ENCODE measurements at places on chromosomes 5 and 9. TPM values are rescaled to one million over a fixed set of nuclear protein-coding genes. Genes with fewer than 3 reads are reported as not detected.

DNA sequence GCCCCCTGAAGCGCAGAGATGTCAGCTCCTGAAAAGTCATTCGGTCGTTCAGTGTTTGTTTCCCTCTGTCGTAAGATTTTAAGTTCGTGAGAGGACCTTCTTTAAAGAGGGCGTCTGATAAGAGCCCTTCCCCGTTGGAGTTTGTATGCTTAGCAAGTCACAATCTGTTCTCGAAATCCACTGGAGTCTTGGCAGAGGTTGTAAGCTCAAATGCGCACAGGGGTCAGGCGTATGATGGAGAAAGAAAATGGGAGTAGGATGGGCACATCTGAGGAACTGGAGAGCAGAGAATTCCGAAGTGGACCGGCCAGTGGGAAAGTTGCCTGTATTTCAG lies 710 bp downstream of the HSD17B4 start:
- no peaks in the 10 kb centered on the region for H3K36me3 ChIP-seq
- peaks cover 3% of the 10 kb centered on the region for H3K4me1 ChIP-seq
- H3K27me3 ChIP-seq: no peaks in the 10 kb centered on the region
- H3K27ac ChIP-seq: no peak overlapping the region

Gene BRD9
- total RNA-seq: 35.0 TPM

GRCh38 chr9:72497447-72498046 lies 23.9 kb upstream of the TMC1 start:
- H3K27me3 ChIP-seq: no peaks in the 10 kb centered on the region
- no peaks in the 10 kb centered on the region for H3K4me1 ChIP-seq
- H3K4me3 ChIP-seq: no peak overlapping the region
- H3K27ac ChIP-seq: no peak overlapping the region
- no peak for DNase-seq
- H3K36me3 ChIP-seq: no peaks in the 10 kb centered on the region

DNA sequence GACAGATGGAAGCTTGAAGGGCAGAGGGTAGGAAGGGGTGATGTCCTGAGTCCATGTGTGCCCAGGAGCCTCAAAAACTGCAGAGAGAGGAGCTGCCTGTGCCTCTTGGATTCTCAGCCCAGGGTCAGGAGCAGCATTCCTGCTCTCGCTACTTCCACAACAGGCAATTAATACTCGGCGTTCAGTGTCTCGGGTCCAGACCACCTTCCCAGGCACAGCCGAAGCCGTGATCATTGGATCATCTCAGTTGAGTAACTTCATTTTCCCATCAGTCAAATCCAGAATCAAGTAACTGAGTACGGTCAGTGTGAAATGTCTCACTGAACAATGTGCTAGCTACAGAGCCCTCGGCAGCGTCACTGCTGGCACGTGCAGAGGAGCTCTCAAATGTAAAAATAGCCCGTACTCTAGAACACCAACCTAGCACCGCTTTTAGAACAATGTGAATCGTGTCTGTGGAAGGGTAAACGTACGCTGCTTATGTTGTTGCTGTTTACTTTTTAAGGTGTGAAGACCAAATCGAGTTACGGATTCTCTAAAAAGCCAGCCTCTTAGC lies 63.5 kb upstream of the IRX4 start:
- no peak for DNase-seq
- no peaks in the 10 kb centered on the region for H3K36me3 ChIP-seq
- H3K4me3 ChIP-seq: no peak overlapping the region
- H3K27me3 ChIP-seq: no peaks in the 10 kb centered on the region

DNA sequence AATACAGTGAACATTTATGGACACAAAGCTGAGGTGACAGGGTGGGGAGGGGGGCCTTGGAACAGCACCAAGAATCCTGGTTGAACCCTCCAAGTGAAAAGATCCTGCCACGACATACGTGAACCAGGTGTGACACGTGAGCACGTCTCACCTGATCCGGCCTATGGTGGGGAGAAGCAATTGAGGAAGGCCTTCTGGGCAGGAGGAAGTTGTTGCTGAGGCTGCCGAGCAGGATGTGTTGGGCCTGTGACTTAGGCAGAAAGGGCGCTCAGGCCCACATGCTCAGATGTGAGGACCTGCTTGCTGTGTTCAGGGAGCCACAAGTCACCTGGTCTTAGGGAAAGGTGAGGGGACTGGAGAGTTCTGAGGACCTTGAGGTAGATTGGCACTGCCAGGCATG lies 2.5 kb upstream of the MAPK9 start:
- H3K27ac ChIP-seq: no peak overlapping the region
- H3K4me1 ChIP-seq: no peaks in the 10 kb centered on the region
- no peak for DNase-seq
- no peaks in the 10 kb centered on the region for H3K27me3 ChIP-seq

- no peaks in the 10 kb centered on the region for H3K36me3 ChIP-seq
- no peaks in the 10 kb centered on the region for H3K4me1 ChIP-seq
- no peak overlapping the region for H3K27ac ChIP-seq
- DNase-seq: no peak
- H3K27me3 ChIP-seq: no peaks in the 10 kb centered on the region
Observed at GRCh38 chr5:14628346-14628745, 36.2 kb upstream of the OTULIN start.

Gene LHX3
- total RNA-seq: not detected

Gene RETREG1
- 2.0 TPM for total RNA-seq

- H3K4me1 ChIP-seq: no peaks in the 10 kb centered on the region
- no peaks in the 10 kb centered on the region for H3K36me3 ChIP-seq
- no peak overlapping the region for H3K4me3 ChIP-seq
- no peaks in the 10 kb centered on the region for H3K27me3 ChIP-seq
- no peak overlapping the region for H3K27ac ChIP-seq
Observed at GRCh38 chr9:37974506-37975173, 70.7 kb upstream of the SLC25A51 start.

- H3K4me1 ChIP-seq: no peaks in the 10 kb centered on the region
- no peak overlapping the region for H3K27ac ChIP-seq
- no peaks in the 10 kb centered on the region for H3K36me3 ChIP-seq
- DNase-seq: no peak
Observed at GRCh38 chr5:73198833-73199592, 26.0 kb downstream of the TMEM174 start.

- no peak overlapping the region for H3K27ac ChIP-seq
- H3K4me1 ChIP-seq: peaks cover 3% of the 10 kb centered on the region
- H3K36me3 ChIP-seq: no peaks in the 10 kb centered on the region
- no peak for DNase-seq
- H3K4me3 ChIP-seq: no peak overlapping the region
Observed at GRCh38 chr5:91318724-91319123, 64.4 kb downstream of the ARRDC3 start.

DNA sequence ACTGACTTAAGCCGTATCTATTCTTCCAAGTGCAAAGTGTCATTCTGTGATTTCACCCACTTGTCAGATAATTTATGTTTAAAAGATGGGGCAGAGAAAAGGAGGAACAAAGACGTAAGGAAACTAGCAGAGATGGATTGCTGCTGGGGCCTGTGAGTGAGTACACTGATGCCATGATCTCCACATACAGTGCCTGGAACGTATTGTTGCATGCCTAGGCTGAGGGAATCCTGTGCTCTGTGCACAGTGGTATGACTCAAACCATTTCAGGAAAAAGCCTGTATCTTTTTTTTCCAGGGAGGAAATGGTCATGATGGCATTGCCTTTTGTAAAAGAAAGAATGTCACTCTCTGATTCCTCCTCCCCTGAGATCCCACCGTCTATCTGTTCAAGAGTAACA lies 359.5 kb upstream of the ADAMTS16 start:
- no peaks in the 10 kb centered on the region for H3K27me3 ChIP-seq
- H3K4me1 ChIP-seq: no peaks in the 10 kb centered on the region
- DNase-seq: no peak
- no peak overlapping the region for H3K27ac ChIP-seq
- no peaks in the 10 kb centered on the region for H3K36me3 ChIP-seq
- no peak overlapping the region for H3K4me3 ChIP-seq

- no peak overlapping the region for H3K4me3 ChIP-seq
- H3K27me3 ChIP-seq: no peaks in the 10 kb centered on the region
- H3K27ac ChIP-seq: no peak overlapping the region
- H3K4me1 ChIP-seq: no peaks in the 10 kb centered on the region
- no peaks in the 10 kb centered on the region for H3K36me3 ChIP-seq
Observed at GRCh38 chr5:13957032-13957645, 12.7 kb upstream of the DNAH5 start.

Gene COL15A1
- 12.8 TPM for total RNA-seq

DNA sequence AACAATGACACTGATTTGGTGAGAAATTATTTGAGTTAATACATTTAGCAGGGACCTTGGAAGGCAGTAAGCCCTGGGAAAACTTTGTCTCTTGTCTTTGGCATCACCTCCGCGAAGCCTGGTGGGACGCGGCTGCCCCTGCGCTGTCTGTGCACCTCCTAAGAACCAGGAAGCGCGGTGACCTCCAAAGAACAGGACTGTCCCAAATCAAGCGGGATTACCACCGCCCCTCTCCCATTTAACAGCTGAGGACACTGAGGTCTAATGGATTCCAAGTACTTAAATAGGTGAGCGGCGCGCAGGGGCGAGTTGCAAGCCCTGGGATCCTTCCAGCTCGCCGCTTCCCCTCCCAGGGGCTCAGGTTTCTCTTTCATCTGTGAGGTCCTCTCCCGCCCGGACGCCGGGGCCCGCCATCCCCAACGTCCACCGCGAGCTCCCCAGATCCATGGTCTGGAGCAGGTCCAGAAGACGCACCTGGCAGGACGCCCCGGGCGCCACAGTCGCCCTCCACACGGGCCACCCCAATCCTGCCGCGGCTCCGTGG lies 432 bp downstream of the STARD4 start:
- H3K4me1 ChIP-seq: no peaks in the 10 kb centered on the region
- no peak for DNase-seq
- peak overlapping the region; percentile 82 for H3K4me3 ChIP-seq
- no peaks in the 10 kb centered on the region for H3K27me3 ChIP-seq

Gene RXRA
- total RNA-seq: 71.9 TPM

- H3K36me3 ChIP-seq: no peaks in the 10 kb centered on the region
- H3K27ac ChIP-seq: no peak overlapping the region
- no peaks in the 10 kb centered on the region for H3K27me3 ChIP-seq
- no peak for DNase-seq
Observed at GRCh38 chr5:43649256-43649655, 46.3 kb downstream of the NNT start.

Gene CDH6
- 6.8 TPM for total RNA-seq

DNA sequence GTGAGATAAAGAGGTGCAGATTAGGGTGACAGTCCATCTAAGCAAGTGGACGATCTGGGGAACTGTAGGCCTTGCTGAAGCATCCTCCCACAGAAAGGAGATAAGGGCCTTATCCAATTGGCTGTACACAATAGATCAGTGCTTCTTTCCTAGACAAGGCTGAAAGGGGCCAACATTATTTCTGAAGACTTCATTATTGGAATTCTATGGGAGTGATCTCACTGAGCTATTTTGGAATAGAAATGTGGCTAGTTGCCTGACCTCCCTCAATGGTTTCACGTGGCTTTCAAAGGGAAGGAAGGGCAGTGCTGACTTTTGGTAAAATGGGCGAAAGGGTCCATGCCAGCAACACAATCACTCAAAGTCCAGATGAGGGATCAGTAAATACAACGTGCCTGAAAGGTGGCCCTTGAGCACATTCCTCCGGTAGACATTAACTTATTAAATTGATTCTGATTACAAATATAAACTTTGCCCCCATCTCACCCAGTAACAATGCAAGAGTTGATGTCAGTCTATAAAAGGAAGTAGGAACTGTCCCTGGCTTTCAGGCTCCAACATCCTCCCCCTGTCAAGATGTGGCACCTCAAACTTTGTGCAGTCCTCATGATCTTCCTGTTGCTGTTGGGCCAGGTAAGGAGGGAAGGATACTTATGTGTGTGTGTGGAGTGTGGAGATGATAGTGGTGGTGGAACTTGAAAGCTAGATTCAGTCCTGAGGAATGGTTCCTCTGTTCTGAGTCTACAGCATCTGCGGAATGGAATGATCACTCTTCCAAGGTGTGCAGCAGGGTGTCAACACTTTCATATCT lies at the start of gene LEAP2:
LEAP2 (plus strand) TSS at position 550 of the 811 bp plus-strand sequence; CDS start at position 577, 27 bp downstream.
- no peaks in the 10 kb centered on the region for H3K36me3 ChIP-seq
- H3K4me3 ChIP-seq: no peak within 1 kb of the TSS
- H3K27me3 ChIP-seq: no peaks in the 10 kb centered on the region
- DNase-seq: no peak
- no peaks in the 10 kb centered on the region for H3K4me1 ChIP-seq
- no peak within 1 kb of the TSS for H3K27ac ChIP-seq

- H3K27ac ChIP-seq: no peak overlapping the region
- H3K4me3 ChIP-seq: no peak overlapping the region
- no peaks in the 10 kb centered on the region for H3K36me3 ChIP-seq
Observed at GRCh38 chr5:38783011-38783561, 62.7 kb upstream of the OSMR start.

Gene LECT2
- not detected for total RNA-seq

DNA sequence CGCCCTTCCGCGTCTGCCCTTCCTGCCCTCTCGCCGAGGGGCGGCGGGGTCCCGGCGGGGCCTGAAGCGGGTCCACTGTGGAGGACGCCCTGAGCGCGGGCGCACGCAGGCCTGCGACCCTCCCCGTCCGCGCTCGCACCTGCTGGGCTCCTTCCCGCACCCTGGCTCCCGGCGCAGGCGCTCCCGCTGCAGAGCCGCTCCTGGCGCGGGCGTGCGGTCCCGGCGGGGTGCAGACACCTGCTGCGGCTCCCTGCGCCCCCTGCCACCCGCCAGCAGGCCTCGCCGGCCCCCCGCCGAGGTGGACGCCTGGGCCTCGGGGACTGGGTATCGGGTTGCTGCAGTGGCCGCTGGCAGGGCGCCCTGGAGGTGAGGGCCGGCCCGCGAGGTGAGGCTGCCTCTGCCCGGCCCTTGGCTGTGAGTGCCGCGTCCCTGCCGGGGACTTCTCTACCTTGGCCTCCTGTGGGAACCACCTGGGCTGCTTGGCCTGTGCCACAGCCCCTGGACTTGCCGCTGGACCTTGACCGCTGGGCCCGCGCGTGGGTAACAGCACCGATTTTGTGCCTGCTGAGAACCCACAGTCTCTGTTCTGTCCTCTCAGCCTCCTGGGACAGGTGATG lies 627 bp downstream of the ARRDC1 start:
- no peak overlapping the region for H3K27ac ChIP-seq
- peak overlapping the region; percentile 80 for H3K4me3 ChIP-seq
- no peaks in the 10 kb centered on the region for H3K27me3 ChIP-seq
- H3K36me3 ChIP-seq: no peaks in the 10 kb centered on the region
- DNase-seq: peak; percentile 67

Gene ARSI
- 0.15 TPM for total RNA-seq

Gene NUTM2F
- not detected for total RNA-seq

DNA sequence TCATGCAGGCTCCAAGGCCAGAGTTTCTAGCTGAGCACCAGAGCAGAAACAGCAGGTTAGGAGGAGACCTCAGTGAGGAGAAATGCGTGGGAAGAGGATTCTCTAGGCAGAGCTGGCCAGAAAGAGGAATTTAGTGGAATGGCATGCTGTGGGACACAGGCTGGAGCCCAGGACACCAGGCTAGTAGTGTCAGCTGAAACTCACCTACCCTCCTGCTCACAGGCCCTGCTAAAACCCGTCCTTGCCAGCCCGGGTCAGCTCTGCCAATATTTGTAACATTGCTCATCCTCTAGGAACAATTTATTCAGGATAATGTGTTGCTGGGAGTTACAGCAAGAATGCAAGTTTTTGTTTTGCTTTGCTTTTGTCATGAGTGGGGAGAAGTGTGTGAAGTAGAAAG lies 40.2 kb upstream of the AGXT2 start:
- no peak overlapping the region for H3K27ac ChIP-seq
- peak; percentile 12 for DNase-seq
- no peaks in the 10 kb centered on the region for H3K27me3 ChIP-seq
- H3K36me3 ChIP-seq: no peaks in the 10 kb centered on the region

- no peaks in the 10 kb centered on the region for H3K27me3 ChIP-seq
- H3K4me1 ChIP-seq: no peaks in the 10 kb centered on the region
- no peak for DNase-seq
- no peak overlapping the region for H3K4me3 ChIP-seq
Observed at GRCh38 chr9:124128568-124129166, 117.1 kb downstream of the LHX2 start.

- H3K4me1 ChIP-seq: no peaks in the 10 kb centered on the region
- H3K27ac ChIP-seq: no peak overlapping the region
- H3K27me3 ChIP-seq: no peaks in the 10 kb centered on the region
- H3K36me3 ChIP-seq: no peaks in the 10 kb centered on the region
Observed at GRCh38 chr9:7058473-7058872, 300.7 kb downstream of the KDM4C start.

Gene LAMC3
- total RNA-seq: 3.5 TPM

Gene HSPA5
- 102 TPM for total RNA-seq
